ENCODE measurements at places on chromosomes 13 and 19.

DNA sequence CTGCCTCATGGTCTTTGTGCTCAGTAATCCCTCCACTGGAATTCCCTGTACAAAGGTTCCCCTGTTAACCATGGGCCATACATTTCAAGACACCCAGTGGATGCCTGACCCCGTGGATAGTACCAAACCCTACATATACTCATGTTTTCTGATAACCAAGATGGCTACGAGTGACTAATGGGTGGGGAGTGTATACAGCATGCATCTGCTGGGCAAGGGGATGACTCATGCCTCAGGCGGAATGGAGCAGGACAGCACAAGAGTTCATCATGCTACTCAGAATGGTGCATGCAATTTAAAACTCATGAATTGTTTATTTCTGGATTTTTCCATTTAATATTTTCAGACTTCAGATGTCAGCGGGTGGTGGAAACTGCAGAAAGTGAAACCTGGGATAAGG lies 13.3 kb upstream of the FGF9 start:
- no peak for DNase-seq

DNA sequence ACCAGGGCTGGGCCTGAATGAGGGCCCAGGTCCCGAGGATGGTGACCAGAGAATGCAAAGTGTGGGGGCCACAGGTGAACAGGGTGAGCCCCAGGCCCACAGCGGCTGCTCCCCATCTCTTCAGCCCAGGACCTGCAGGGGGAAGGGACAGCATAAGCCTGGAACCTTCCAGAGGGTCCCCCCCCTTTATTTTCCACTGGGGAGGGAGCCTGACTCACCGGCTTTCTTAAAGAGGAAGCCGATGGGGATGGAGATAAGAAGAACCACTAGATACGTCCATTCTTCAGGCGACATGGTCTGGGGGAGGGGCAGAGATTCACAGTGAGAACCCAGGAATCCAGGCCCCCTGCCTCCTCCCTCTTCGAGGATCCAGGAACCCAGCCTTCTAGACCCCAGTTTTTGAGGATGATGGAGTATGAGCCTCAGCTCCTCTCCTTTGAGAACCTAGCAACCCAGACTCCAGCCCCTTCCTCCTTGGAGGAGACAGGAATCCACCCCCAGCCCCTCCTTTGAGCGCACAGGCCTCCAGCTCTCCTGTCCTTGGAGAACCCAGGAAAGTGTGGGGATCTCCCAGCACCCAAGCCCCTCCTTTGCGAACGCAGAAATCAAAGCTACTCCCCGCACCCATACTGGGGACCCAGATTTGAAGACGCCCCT lies 1.0 kb downstream of the MBOAT7 start:
- peak; percentile 57 for DNase-seq

DNA sequence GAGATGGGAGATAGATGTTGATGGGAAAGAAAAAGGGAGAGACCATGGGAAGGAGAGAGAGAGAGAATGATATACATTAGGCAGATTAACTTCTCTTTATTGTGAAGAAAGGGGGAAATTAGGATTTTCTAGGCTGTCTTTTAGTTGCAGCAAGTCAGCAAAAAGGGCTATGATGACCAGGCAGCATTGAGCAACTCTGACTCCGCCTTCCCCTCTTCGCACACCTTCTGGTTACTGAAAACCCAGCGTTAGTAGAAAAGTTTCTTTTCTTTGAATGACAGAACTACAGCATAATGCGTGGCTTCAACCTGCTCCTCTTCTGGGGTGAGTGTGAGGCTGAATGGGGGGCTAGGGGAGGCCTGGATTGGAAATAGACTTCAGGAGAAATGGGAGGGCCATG lies at the start of gene ADGRE1:
Gene ADGRE1, plus strand, starts transcription at position 264 of the 400 bp plus-strand sequence. Its CDS starts 30 bp downstream, at position 294.
- DNase-seq, result no peak

DNA sequence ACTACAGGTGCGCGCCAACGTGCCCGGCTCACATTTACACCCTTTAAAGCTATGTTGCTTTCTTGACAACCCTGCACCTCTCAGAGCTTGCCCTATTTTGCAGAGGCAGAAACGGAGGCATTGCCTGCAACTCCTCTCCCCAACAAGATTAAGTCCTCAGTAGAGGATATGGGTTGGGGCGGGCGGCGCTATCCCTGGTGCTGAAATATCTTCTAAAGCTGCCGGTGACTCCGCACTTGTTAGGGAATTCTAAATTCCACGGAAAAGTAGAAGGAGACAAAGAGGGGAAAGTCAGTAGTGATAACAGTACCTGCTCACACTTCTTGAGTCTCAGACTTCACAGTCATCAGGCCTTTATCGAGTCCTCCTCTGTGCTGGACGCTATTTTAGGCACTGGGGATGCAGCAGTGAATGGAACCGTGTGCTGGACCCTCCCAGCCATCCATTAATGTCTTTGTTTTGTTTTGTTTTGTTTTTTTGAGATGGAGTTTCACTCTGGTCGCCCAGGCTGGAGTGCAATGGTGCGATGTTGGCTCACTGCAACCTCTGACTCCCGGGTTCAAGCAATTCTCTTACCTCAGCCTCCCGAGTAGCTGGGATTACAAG lies 18.0 kb downstream of the SLC5A5 start:
- no peak for DNase-seq

GRCh38 chr19:43586346-43586745 lies 9.6 kb downstream of the IRGQ start:
- no peak for DNase-seq

GRCh38 chr13:41502673-41503072 lies 45.3 kb downstream of the RGCC start:
- DNase-seq, result no peak

- no peak for DNase-seq
Observed at GRCh38 chr13:39311619-39312018, 273.4 kb downstream of the NHLRC3 start.

GRCh38 chr19:2423071-2423914 lies 4.1 kb downstream of the TIMM13 start:
- no peak for DNase-seq

DNA sequence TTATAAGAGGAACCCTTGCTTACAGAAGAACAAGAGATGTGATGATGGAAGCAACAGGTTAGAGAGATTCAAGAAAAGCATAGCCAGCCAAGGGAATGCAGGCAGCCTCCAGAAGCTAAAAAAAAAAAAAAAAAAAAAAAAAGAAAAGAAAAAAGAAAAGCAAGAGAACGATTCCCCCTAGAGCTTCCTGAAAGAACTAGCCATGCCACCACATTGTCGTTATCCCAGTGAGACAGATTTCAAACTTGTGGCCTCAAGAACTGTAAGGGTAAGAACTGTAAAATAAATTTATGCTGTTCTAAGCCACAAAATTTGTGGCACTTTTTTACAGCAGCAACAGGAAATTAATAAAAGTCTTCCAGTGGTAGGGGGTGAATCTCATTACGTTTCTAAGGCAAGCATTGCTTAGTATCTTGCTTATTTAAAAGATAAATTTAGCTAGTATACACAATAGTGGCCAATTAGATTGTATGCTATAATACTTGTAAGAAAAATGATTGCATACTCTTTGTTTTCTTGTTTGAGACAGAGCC lies 21.8 kb downstream of the RFXAP start:
- DNase-seq, result no peak

GRCh38 chr13:97914540-97914939 lies 38.9 kb upstream of the IPO5 start:
- DNase-seq, result no peak

DNA sequence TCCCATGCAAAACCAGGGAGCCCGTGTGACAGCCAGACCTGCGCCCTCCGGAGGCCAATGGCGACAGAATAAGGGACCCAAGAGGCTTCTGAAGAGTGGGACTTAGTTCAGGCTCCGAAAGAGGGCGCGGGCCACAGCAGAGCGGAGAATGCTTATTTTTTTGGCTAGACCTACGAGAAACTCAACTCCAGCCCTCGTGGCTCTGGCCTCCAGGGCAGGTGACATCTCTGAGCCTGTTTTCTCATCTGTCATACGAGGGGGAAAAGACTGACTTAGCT lies 23.0 kb downstream of the DPP9 start:
- no peak for DNase-seq

DNA sequence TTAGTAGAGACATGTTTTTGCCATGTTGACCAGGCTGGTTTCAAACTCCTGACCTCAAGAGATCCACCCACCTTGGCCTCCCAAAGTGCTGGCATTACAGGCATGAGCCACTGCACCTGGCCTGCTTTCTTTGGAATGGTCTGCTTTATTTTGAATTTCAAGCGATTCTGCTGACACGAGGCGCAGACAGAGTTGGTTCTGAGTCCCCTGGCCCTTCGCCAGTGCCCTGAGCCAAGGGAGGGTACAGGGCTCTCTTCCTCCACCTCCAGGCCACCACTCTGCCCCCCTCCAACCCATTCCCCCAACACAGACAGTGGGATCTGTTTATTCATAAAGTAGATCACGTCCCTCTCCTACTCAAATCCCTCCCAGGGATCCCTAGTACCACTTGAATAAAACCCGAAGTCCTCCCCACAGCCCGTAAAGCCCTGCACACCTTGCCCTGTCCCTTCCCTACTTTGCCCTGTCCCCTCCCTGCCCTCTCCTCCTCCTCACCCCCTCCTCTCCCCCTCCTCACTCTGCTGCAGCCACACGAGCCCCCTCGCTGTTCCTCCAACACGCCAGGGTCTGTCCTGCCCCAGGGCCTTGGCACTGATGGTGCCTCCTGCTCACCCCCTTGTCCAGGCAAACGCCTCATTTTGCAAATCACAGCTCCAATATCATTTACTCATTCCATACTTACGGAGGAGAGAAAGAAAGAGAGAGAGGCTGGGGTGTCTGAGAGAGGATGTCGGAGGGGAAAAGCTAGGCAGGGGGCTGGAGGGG lies 22.4 kb downstream of the ZNRF4 start:
- no peak for DNase-seq

DNA sequence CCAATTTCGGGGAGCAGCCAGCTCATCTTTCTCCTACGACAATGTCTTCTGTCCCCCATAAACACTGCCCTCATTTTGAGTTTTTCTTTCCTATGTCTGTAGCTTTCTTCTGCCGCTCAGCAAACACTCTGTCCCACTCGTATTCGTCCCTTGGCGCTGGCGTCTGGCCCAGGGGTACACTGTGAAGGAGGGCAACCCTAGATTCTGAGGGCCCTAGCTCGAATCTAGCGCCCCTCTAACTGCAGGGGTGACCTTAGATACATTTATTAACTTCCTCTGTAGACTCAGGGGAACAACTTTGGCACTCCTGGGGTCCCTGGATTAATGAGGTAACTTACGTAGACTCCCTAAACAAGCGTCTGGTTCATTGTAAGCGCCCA lies 677 bp upstream of the LRCH1 start:
- DNase-seq, result no peak

GRCh38 chr19:51689751-51690453 lies 3.2 kb upstream of the SPACA6 start:
- no peak for DNase-seq

- DNase-seq, result no peak
Observed at GRCh38 chr13:102405499-102406100, 3.8 kb upstream of the FGF14 start.

DNA sequence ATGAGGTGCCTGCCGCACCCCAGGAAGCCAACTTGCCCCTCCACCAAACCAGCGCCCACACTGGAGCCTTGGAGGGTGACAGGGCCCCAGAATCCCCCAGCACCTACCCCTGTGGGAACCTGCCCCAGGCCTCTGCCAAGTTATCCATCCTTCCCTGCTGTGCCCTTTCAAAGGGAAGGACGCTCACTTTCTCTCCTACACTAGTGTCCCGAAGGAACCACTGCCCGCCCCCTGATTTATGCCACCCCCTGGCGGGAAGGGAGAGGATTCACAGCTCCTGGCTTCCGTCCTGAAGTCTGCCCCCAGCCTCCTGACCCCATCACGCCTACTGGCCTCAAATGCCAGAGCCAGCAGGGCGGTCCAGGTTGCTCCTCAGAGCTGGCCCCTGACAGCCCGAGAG lies 1.4 kb downstream of the EVI5L start:
- DNase-seq, result no peak

DNA sequence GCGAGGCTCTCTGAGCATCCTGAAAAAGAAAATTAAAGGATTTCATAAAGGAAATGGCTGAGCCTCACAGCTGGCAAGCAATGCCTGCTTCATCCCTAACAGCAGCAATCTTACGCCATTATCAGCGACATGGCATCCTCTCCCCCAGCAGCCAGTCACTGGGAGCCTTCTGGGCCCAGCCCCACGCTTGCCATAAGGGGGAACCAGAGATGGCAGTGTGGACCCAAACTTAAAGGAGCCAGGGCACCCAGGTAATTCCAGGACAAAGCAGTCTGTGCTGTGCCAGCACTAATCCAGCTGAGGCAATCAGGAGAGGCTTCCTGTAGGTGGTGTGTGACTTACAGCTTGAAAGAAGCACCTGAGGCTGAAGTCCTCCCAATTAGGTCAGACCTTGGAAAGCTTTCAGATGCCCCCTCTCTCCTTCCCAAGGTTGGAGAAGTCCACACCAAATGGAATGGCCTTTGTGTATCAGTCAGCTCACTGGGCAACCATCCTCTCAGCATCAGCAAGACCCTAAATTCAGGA lies 10.3 kb downstream of the VSTM2B start:
- no peak for DNase-seq

DNA sequence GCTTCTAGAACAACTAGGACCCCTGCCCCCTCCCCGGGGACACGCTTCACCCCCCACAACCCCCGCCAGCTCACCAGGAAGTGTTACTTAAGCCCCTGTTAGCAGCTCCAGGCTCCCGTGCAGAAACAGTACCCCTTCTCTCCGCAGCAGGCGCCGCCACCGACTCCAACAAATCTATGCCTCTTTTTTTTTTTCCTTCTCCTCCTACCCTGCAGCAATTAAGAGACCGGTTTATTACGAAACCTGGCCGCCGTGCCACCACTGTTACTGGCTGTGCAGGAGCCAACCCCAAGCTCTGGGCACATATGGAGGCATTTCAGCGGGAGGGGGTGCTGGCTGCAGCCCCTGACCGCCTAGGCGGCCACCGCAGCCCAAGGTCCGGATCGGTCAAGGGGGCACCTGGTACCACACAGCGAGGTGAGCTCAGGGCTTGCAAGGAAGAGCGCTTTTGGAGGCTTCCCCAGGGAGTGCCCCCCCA lies 2.4 kb downstream of the GADD45B start:
- DNase-seq, result peak; percentile 42

DNA sequence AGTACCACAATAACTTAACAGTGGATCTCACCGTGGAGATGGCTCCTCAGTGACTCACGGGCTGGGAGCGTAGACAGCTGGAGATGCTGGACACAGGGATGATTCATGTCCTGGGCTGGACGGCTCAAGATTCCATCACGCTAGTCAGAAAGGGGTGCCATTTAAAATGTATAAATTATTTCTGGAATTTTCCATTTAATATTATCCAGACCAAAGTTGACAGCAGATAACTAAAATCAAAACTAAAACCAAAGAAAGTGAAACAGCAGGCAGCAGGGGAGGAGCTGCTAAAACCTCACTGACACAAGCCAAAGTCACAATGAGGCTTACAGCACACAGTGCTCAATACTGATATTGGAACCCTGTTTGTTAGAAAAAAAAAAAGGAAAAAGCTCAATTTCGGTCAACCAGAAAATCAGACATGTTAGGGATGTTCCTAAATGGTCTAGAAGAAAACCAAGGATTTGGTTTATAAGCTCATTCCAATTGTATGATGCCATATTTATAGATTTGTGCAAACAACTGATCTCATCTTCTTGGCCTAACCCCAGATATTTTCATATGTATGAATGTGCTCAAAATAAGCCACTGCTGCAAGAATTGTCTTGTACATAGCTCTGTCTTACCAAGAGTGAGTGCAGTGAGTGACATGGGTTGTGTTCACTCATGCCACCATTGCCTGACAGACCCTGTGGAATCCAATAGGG lies 111.8 kb downstream of the SACS start:
- DNase-seq, result no peak

Measured in stimulated activated CD4-positive, alpha-beta T cell treated with anti-CD3 and anti-CD28 coated beads, Interleukin-15, amount 100 ng/mL, for 48 hours (primary cell).